ENCODE measurements at places on chromosomes 5 and 9.

- DNase-seq: no peak
Measured at GRCh38 chr9:122812736-122813135, 12.8 kb downstream of the OR1K1 start.

- peak; percentile 82 for DNase-seq
Measured at GRCh38 chr9:88236511-88237478, 98.5 kb upstream of the SPATA31C2 start.

GRCh38 chr9:76571743-76572146 is 112.8 kb downstream of the GCNT1 start:
- no peak for DNase-seq

- no peak for DNase-seq
Measured at GRCh38 chr5:15575666-15576065, 75.7 kb downstream of the FBXL7 start.

- DNase-seq: no peak
Measured at GRCh38 chr5:57004800-57005199, 52.9 kb upstream of the MIER3 start.

GRCh38 chr9:134522502-134522848 is 119.1 kb upstream of the COL5A1 start:
- no peak for DNase-seq

- no peak for DNase-seq
Measured at GRCh38 chr5:62623271-62623670, 44.7 kb downstream of the LRRC70 start.

DNA sequence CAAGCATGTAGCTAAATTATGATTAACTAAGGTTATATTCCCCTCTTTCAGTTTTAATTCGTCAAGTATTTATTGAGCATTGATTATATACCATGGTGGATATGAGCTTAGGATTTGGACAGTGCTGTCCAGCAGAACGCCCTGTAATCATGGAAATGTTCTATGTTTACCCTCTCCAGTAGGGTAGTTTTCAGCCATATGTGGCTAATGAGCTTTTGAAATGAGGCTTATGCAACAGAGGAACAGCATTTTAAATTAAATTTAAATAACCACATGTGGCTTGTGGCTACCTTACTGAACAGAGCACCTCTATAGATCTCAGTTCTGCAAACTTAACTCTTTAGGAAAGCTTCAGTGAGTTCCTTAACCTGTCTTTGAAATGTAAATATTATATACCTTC is 59.1 kb downstream of the JMY start:
- DNase-seq: no peak

GRCh38 chr5:113246361-113246870 is 188.4 kb downstream of the TSSK1B start:
- DNase-seq: no peak

- DNase-seq: no peak
Measured at GRCh38 chr9:104863180-104863883, 64.6 kb downstream of the ABCA1 start.

DNA sequence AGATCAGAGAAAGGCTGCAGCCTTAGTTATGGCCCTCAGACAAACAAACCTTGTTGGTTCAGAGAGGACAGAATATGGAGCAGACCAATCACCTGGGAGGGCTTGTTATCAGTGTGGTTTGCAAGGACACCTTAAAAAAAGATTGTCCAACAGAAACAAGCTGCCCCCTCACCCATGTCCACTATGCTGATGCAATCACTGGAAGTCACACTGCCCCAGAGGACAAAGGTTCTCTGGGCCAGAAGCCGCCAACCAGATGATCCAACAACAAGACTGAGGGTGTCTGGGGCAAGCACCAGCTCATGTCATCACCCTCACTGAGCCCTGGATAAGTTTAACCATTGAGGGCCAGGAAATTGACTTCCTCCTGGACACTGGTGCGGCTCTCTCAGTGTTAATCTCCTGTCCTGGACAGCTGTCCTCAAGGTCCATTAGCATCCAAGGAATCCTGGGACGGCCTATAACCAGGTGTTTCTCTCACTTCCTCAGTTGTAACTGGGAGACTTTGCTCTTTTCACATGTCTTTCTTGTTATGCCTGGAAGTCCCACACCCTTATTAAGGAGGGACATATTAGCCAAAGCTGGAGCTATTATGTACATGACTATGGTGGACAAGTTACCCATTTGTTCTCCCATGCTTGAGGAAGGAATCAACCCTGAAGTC is 36.9 kb upstream of the TBCA start:
- no peak for DNase-seq

- DNase-seq: no peak
Measured at GRCh38 chr5:8560776-8561175, 691.8 kb downstream of the MTRR start.

- no peak for DNase-seq
Measured at GRCh38 chr5:171155621-171156020, 153.4 kb upstream of the TLX3 start.

DNA sequence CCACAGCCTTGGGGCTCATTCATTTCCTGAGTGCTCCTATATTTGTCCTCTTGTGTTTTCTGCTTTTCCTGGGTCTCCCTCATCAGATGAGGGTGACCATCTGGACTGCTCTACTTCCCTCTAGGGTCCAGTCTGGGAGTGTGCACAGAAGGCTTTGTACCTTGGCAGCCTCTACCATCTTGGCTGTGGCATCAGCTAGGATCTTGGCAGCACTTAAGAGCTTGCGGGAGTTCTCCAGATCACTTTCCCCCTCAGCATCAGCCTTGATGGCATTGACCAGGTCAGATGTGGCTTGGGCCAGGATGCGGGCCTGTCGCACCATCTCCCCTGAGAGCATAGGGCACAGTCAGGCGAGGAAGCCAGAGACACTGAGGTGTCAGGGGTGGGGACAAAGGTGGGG is 15.8 kb downstream of the TLN1 start:
- no peak for DNase-seq

- DNase-seq: no peak
Measured at GRCh38 chr9:35993976-35994720, 36.2 kb upstream of the OR2S2 start.

DNA sequence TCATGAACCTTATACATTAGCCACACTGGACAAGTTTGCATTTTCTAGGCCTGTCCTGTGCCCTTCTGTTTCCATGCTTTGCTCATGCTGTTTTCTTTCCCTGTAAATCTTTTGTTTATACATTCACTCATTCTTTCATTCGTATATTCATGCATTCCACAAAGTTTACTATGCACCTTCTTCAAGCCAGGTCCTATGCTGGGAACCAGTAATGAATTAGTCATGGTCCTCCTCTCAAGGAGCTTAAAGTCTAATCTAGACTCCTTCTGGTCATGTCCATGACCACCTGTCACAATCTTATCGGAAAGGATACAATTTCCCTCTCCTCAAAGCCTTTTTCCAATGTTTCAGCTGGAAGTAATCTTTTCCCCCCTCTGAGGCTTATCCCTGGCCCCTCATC is 9.1 kb upstream of the XPA start:
- DNase-seq: no peak

DNA sequence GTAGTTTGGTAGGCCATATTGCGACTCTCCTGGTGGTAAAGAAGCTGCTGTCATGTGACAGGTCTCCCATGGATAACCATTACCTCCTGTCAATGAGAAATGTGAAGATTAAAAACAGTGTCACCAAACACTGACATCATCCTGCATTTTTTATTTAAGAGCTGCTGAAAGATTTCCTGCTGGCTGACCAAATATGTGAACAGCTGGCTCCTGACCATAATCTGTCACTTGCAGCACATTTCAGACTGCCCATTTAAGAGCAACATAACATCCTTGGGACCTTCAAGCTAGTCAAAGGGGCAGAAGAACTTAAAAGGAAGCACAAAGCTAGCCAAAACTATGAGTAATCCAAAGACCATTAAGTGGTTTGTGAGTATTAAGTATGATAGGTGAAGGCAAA is 288.0 kb downstream of the IZUMO3 start:
- DNase-seq: no peak

DNA sequence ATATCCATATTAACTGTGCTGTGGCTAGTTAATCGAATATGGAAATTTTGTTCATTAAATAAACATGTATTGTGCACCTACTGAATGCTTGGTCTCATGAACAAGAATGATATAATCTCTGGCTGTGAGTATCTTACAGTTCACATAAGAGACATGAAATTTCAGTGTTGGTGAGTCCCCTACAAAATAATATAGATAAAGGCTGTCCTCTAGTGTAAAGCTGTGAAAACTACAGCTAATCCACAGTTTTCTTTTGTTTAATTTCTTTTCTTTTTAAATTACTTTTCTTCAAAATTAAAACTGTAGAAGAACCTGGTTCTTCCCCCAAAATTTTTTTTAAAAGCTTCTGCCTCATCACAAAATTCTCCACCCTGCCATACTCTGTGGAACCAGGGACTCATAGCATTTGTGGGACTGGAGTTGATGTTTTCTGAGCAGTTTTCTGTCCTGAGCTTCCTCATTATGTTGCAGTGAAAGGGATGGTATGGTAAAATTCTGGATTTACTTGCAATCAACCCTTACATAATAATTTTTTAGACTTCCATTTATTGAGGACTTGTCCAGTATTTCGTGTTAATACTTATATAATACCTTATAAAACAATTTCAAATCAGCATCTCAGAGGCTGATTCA is 135.0 kb downstream of the STK32A start:
- DNase-seq: no peak

DNA sequence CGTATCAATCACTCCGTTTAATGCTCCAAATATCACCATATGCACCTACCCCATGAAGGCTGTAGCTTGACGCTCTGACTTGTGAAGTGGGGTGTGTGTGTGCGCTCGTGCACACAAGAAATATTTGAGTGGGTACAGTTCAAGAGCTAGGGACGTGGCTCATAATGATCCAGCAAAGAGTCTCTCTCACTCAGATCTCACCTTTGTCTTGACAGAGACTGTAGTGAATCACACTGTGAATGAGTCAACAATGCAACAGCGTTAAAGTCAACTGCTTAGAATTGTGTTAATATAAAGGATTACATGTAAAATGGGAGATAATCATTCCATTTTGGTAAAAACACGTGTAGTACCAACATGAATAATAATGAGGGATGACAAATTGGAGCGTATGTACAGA is 119.4 kb downstream of the MED27 start:
- no peak for DNase-seq
